Activated naive CD4-positive, alpha-beta T cell treated with anti-CD3 and anti-CD28 coated beads, Interleukin-2, amount 50 U/mL, for 72 hours (primary cell): ENCODE measurements at places on chromosomes 11 and 22.

GRCh38 chr22:48121984-48122383 is 1359.5 kb downstream of the TBC1D22A start:
- DNase-seq, result no peak

- DNase-seq, result peak; percentile 44
Observed at GRCh38 chr11:118996926-118997626, 862 bp upstream of the CENATAC start.

GRCh38 chr11:102653744-102654291 is 28.7 kb upstream of the MMP20 start:
- DNase-seq, result no peak

- no peak for DNase-seq
Observed at GRCh38 chr11:125202362-125202880, 37.9 kb downstream of the PKNOX2 start.

DNA sequence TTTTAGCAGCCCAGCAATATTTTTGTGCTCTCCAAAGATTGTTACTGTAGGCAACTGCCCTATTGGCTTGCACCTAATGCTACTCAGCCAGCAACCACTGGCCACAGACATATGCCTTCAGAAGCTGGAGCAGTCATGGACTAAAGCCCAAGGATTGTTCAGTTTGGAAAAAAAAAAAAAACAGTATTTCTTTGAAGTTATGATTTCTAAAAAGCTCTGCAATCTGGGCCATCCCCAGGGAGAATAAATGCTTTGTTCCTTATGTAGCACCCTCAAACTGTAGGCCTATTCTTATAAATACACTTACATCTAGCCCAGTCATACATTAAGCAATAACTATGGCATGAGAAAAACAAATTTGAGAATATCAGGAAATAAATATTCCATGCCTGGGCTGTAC is 2190.5 kb upstream of the RAG2 start:
- DNase-seq, result no peak

- DNase-seq, result no peak
Observed at GRCh38 chr11:103488031-103488461, 378.8 kb downstream of the DYNC2H1 start.

DNA sequence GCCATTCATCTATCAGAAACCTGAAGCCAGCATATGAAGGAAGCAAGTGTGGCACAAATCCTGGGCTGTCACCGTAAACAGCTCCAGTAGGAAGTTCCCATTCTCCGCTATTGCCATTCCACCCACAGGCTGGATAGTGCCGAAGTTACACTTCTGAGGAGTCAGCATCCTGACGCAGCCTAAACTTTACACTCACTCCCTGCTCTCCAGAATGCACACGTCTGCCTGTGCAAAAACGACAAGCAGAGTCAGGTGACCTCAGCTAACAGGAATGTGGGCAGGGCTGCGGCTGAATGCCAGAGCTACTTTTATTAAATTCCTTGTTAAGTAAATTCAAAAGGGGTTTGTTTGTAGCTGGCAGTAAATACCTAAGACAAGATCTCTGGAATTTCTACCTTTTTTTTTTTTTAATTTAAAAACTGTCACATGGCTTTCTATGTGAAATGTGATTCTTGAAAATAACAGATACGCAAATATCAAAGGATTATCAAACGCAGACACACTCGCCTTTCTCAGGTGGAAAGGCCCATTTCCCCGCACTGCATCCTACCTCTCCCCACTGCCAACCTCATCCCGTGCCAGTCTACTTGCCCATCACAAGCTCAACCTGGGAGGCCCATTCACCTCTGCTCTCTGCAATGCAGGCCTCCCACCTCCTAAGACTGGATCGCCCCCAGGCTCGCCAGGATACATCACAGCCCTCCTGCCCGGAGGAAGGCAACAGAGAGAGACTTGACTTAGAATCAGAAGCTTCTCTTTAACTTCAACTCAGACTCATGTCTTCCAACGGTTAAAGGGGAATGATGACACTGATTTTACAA is 33.5 kb downstream of the NFRKB start:
- no peak for DNase-seq

- DNase-seq, result no peak
Observed at GRCh38 chr22:20027966-20028854, 7.3 kb downstream of the TANGO2 start.
